ENCODE measurements at places on chromosomes 4 and X.

GRCh38 chr4:16636304-16636703 is 262.1 kb downstream of the LDB2 start:
- no peak overlapping the region for H3K4me3 ChIP-seq
- no peaks in the 10 kb centered on the region for H3K27me3 ChIP-seq
- H3K4me1 ChIP-seq, result no peaks in the 10 kb centered on the region

- no peaks in the 10 kb centered on the region for H3K36me3 ChIP-seq
- no peak overlapping the region for H3K4me3 ChIP-seq
- H3K4me1 ChIP-seq, result no peaks in the 10 kb centered on the region
Observed at GRCh38 chr4:9925750-9926439, 95.4 kb downstream of the SLC2A9 start.

DNA sequence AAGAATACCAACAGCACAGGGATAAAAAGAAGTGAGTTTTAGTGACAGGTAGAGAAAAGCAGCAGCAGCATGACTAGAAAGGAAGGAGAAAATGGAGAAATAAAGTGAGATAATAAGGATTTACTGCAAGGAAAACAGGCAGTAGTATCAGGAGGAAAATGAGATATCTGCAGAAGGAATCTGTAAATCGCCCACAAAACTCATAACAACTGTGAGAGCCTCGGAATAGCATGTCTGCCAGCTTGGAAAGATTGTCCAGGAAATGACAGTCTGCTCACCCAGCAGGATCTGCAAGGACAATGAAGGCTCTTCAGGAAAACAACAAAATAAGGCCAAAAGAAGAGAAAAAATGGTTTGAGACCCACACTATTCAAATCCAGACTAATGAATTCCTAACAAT is 47.4 kb downstream of the CXXC4 start:
- no peak overlapping the region for H3K4me3 ChIP-seq
- no peaks in the 10 kb centered on the region for H3K4me1 ChIP-seq
- H3K27ac ChIP-seq, result no peak overlapping the region
- peaks cover 5% of the 10 kb centered on the region for H3K27me3 ChIP-seq
- no peaks in the 10 kb centered on the region for H3K36me3 ChIP-seq

GRCh38 chr4:156251373-156252065 is 297.9 kb upstream of the CTSO start:
- H3K27me3 ChIP-seq, result no peaks in the 10 kb centered on the region
- no peak overlapping the region for H3K4me3 ChIP-seq
- no peak overlapping the region for H3K27ac ChIP-seq

DNA sequence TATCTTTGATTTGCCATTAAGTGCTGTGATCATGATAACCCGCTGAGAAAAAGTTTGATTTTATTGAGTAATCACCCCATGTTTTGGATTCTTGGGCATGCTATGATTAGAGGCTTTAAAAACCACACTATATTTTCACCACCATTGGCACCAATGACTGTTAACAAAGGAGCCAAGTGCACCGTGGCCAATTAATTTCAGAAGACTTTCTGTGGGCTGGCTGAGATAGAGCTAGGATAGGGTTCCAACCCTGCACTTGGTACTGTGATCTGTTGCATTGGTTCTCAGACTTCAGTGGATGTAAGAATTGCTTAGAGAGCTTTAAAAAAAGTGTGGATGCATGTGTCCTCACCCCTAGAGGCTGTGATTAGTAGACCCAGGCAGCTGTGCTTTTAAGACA is 32.4 kb downstream of the OCRL start:
- no peaks in the 10 kb centered on the region for H3K4me1 ChIP-seq
- H3K27me3 ChIP-seq, result no peaks in the 10 kb centered on the region
- ATAC-seq, result no peak
- H3K4me3 ChIP-seq, result no peak overlapping the region

DNA sequence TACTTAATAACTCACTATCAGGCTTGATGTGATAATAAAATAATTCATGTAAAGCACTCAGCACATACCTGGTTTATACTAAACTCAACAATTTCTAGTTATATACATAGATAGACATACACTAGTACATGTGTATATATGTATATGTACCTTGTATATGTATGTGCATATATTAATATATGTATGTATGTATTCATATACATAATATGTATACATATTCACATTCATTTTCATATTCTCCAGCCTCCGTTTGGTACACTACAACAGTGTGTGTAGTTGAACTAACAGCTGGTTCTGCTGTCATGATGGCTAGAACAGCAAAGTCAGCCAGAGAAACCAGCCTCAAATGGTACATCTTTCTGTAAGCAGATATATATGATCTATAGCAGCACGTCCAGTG is 670.1 kb downstream of the RPA4 start:
- H3K36me3 ChIP-seq, result no peaks in the 10 kb centered on the region
- no peak for ATAC-seq
- H3K4me3 ChIP-seq, result no peak overlapping the region
- H3K27ac ChIP-seq, result no peak overlapping the region
- no peaks in the 10 kb centered on the region for H3K4me1 ChIP-seq
- no peaks in the 10 kb centered on the region for H3K27me3 ChIP-seq

GRCh38 chrX:13579661-13580060 is 10.3 kb downstream of the EGFL6 start:
- H3K36me3 ChIP-seq, result no peaks in the 10 kb centered on the region
- peaks cover 13% of the 10 kb centered on the region for H3K27me3 ChIP-seq
- no peak for ATAC-seq
- no peak overlapping the region for H3K4me3 ChIP-seq
- no peaks in the 10 kb centered on the region for H3K4me1 ChIP-seq
- H3K27ac ChIP-seq, result no peak overlapping the region
